ENCODE measurements at places on chromosomes 4 and X.

- DNase-seq = no peak
Observed at GRCh38 chrX:68696267-68696990, 49.0 kb downstream of the STARD8 start.

GRCh38 chr4:151866592-151866918, 105.7 kb upstream of the GATB start:
- DNase-seq = no peak

DNA sequence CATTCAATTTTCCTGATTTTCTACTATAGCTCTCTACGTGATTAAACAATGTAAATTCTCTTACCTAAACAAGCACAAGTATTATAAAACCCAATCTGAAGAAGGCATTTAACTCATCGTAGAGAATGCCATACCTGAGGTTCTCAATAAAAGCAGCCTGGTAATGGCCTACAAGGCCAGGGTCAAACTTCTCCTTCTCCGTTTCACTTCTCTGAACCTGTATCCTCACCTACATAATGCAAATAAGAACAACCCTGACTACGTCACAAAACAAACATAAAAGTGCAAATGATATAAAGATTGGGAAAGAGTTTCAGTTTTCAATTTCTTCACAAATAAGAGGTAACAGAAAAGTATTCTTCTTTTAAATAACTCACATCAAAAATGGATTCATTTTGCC, 55.6 kb upstream of the STS start:
- DNase-seq = no peak

DNA sequence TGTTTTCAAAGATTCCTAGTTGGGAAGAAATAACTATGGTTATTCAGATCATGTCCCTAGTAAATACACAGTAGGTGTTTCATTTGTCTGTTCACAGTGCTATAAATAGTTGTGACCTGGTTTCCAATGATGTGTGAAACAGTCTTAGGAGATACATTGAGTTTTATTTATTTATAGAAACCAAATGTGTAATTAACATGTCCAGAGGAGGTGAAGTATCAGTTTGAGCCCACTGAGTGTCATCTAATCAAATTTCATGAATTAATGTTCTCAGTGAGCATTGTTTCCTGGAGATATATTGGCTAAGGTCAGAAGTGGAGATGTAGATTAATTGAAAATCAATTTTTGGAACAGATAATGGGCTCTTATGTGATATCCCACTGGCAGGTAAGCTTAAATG, 996.3 kb downstream of the FSTL5 start:
- no peak for DNase-seq

- DNase-seq = no peak
Observed at GRCh38 chr4:85423431-85423830, 51.5 kb upstream of the ARHGAP24 start.

GRCh38 chr4:95087657-95088455, 330.1 kb downstream of the BMPR1B start:
- no peak for DNase-seq

DNA sequence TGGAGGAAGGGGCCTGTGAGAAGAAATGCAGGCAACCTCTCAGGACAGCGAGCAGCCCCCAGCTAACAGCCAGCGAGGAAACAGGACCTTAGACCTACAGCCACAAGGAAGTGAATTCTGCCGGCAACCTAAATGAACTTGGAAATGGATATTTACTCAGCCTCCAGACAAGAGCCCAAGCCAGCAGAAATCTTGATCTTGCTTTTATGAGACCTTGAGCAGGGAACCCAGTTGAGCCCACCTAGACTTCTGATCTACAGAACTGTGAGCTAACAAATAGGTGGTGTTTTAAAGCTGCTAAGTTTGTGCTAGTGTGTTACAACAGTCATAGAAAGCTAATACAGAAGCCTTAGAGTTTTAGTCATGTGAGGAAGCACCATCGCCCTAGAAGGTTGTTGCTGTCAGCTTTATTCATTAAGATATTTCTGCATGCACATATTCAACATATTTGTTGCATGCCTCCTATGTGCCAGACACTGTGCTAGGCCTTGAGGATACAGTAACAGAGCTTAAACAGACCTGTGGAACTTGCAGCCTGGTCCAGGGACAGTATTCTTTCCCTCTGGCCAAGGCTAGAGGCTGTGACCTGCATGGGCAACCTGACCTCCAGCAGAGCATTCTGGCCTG, 50.3 kb downstream of the NALF2 start:
- no peak for DNase-seq

DNA sequence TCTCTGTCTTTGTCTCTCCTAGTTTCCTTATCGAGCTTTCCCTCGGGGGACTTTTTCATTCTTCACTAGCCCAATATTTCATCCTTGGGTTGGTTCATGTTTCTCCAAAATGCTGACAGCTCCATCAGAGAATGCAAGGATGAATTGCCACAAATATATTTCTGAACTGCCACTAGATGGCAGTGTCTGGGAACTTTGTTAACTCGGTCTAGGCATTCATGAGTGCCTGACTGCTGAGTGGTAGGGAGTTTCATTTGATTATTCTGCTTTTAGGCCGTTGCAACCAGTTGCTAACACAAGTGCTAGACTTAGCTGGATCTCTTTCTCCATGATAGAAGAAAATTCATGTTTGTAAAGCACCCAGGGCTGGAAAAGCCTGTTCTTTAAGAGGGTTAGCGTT, 73.5 kb upstream of the RAP2C start:
- peak; percentile 12 for DNase-seq

- DNase-seq = no peak
Observed at GRCh38 chr4:129806986-129807385, 711.0 kb downstream of the C4orf33 start.

GRCh38 chrX:95662200-95662599, 1022.4 kb upstream of the DIAPH2 start:
- DNase-seq = no peak

GRCh38 chrX:130916636-130917422, 13.8 kb upstream of the ENOX2 start:
- DNase-seq = peak; percentile 35

- no peak for DNase-seq
Observed at GRCh38 chrX:24002792-24003191, 24.2 kb downstream of the KLHL15 start.

DNA sequence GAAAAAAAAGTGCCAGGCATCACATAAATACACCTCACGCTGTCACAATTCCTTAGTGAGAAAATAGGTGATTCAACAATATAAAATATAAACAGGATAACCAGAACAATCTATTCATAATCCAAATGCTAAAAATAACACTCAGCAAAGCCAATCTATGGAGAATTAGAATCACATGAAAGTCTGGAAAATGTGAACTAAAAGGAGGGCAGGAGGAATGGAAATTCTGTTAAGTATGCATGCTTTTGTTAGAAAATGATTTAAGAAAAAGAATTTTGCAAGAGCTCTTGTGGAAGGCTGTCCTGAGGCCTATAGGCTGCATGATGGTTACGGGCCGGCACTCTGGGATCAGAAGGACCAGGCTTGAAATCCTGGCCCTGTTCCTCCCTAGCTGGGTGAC, 70.6 kb upstream of the PROM1 start:
- no peak for DNase-seq

Measured in transverse colon (tissue), 4 donors.